ENCODE measurements at places on chromosomes 1 and 21.

- no peak for DNase-seq
Observed at GRCh38 chr21:36499578-36500471, 19.9 kb upstream of the CLDN14 start.

- DNase-seq, result no peak
Observed at GRCh38 chr21:17925899-17926298, 106.7 kb upstream of the C21orf91 start.

DNA sequence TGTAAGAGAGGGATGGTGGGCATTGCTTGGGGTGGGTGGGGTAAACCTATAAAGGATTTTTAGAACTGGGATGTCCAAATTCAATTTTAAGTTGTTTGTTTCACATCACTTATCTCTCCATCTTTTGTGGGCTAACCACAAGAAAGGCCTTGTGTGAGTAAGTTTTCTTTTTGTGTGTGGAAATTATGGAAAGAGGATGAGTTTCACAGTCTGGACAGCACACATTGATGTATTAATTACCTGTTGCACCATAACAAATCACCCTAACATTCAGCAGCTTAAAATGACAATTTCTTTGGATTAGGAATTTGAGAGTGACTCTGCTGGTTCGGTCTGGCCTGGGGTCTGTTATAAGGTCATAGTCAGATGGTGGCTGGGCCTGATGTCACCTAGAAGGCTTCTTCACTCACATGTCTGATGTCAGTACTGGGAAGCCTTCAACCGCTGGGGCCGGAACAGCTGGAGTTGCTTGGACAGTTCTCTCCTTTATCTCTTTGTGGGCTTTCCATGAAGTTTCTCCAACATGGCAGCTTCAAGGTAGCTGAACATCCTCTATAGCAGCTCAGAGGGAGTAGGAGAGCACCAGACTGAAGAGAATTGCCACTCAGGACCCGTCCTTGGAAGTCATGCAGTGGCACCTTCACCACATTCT, 2.0 kb upstream of the COL9A2 start:
- DNase-seq, result no peak

DNA sequence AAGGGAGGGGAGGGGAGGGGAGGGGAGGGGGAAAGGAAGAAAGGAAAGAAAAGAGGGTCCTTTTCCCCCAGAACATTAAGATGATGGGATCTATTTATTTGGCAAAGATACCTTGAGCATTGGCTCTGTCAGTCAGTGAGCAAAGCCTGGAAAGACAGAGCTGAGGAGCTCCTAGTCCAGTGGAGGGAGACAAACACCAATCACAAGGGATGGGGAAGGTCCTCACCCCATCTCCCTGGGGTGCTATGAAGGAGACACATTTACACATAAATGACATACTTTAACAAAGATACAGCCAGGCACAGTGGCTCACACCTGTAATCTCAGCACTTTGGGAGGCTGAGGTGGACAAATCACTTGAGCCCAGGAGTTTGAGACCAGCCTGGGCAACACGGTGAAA, 154.9 kb upstream of the TIAM1 start:
- no peak for DNase-seq

GRCh38 chr1:245751116-245751515, 596.3 kb downstream of the KIF26B start:
- no peak for DNase-seq

DNA sequence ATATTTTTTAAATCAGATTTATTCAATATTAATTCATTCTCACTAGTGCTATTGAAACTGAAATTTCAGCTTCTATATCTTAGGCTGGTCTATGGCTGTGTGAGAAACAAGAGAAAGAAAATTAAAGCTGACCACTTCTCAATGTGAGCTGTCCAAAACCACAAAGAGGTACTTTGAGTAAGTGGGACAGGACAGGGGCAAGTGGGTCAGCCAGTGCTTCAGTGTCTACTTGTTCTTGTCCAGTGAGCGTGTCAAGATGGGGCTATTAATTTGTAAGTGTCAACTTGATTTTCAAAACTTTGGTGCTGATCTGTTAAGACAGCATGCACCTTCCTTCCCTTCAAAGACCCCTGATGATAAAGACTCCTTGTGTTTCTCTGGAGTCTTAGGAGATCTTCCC, 533.9 kb downstream of the PLPP3 start:
- DNase-seq, result no peak

DNA sequence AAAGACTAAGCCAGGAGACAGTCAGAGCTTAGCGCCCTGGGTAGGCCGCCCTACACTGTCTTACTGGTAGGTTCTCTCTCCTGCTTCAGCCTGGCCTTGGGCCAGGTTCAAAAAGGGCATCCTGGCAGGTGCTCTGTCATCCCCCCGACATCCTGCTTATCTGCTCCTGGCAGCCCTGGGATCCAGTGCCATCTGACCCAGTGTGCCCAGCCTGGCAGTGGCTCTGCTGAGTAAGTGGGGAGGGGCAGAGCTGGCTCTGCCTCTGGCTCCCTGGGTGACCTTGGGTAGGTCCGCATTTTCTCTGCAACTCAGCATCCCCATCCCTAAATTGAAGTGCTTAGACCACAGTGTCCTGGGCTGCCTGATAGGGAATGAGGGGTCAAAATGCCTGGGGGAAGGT, 549.9 kb downstream of the PTPRU start:
- no peak for DNase-seq

DNA sequence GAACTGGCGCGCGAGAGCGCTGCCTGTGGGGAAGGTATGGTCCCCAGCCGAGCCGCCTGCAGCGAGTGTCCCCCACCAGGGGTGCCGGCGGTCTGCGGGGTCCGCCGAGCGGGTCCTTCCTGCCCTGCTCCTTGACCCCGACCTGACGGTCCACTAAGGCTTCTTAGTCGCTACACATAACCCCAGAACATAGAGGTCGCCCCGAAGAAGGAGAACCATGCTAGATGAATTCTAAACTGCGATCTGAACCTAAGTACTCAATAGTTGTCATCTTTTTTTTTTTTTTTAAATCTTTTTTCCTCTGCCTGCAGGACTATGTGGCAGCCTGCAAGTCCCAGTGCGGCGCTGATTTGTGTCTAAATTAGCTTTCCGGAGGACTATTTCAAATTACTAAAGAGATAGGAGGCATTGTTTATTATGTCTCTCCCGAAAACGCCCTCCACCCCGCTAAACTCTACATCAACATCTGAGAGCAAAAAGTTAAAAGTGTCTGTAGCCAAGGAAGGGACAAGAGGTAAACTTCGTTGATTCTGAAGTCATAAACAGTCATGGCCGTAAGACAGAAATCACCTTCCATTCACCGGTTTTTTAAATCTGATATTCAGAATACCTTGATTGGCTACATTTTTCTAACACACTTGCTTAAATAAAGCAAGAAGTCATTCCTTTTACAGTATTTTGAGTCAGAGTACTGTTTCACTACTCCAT, 476 bp downstream of the AXDND1 start:
- no peak for DNase-seq

DNA sequence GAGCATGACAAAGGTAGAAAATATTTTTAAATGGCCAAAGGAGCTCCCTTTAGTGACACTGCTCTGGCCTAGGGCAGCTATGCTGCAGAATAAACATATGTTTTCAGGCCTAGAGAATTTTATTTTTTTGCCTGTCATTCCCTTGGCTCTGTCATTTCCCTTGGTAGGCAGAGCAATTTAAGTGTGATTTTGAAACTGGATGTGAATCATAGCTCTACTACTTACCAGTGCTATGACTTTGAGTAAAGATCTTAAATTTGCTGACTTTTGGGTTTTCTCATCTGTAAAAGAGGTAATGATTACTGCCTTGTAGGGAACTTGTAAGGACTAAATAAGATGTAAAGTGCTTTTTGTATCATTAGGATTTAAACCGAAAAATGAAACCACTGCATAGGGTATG, 189.0 kb upstream of the ZRANB2 start:
- no peak for DNase-seq

DNA sequence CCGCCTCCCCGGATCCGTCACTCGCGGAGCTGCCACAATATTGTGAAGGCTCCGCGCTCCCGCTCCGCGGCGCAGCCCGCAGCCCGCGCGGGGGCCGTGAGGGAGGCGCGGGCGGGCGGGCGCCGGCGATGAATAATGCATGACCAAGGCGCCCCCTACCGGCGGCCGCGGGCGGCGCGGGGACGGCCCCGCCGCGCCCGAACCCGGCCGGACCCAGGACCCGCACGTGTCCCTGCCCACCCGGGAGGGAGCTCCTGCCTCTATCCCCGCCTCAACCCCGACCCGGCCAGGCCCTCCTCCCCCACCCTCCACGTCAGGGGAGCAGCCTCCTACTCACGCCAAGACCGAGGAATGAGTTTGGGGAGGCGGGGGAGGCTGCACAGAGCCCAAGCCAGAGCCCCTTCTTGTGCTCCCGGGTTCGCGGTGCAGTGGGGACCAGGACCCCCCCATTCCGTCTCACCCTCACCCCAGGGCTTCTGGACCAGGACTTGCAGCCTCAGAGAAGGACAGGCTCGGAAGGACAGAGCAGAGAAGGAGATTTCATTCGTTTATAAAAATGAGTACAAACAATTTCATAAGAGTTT, 70.8 kb upstream of the CASZ1 start:
- no peak for DNase-seq

DNA sequence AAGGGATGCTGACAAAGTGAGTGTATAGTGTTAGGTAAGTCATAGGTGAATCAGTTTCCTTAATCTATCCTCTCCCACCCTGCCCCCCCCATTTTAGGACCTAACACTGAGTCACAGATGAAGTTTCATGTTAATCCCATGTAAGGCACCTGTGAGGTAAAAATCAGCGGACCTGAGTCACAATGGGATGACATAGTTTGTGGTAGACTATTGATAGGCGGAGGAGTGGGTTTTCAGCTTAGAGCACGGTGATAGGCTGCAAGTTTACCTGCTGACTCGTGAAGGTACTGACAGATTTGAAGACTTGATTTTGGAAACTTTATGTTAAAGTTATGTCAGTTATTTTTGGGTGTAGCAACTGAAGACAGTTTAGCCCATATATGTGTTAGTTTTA, 1.7 kb downstream of the TOR1AIP1 start:
- DNase-seq, result no peak

- DNase-seq, result no peak
Observed at GRCh38 chr1:153428791-153429190, 12.5 kb downstream of the S100A7A start.

DNA sequence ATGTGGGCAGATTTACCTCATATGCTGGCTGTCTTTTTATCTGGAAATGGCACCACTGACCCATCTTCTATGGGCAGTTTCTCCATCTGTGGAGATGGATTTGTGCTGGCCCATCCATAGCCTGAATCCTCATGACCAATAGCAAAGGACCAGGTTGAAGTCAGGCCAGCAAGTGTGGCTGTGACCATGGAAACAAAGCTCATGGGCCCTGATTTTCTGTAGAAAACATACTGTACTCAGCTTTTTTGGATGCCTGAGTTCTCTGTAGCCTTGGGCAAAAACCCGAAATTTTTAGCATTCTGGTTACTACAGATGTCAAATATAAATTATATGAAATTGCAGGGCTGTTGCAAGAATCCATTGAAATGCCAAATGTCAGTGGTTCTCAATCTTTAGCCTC, 155.0 kb downstream of the PLXNA2 start:
- DNase-seq, result no peak

GRCh38 chr1:228321435-228321834, 85.2 kb downstream of the TRIM11 start:
- no peak for DNase-seq

DNA sequence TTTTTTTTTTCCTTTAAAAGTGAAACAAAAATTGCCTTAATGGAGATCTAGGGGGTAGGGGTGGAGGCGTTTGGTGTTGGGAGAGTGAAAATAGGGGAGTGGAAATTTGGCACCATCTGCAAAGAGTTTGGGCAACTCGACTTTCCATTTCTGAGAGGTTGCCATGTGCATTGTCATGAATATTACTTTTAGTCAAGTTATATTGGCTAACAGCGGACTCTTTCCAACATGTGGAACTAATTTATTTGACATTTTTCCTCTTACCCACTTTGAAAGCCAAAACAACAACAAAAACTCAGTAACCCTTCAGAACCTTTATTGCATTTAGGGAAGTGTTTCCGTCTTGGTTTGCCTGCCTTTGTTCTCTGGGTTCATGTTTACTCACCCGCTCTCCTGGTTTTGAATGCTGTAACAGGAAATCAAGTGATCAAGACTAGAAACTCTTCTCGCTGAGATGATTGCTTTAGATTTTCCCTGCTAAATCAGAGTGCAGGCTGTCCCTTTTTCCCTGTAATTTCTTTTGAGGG, 70.4 kb downstream of the CACHD1 start:
- DNase-seq, result no peak

GRCh38 chr1:74356493-74356892, 121.3 kb downstream of the TNNI3K start:
- DNase-seq, result no peak

DNA sequence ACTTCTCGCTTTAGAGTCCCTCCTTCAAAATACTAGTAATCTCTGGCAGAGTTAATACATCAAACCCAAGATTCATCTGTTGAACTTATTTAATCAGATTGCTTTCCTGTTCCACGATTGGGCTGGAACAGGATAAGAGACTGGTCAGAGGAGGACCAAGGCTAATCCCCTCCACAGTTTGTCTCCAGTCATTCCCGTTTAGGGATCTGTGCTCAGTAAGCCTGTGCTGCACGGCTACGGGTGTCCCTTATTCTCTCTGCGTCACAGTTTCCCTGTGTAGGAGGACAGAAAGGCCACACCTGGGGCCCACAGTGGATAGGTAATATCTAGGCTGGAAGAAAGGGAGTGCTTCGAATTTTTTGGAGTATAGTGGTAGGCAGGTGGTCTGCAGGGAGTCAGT, 16.5 kb upstream of the NUAK2 start:
- DNase-seq, result no peak

GRCh38 chr1:192546596-192547190, 28.9 kb upstream of the RGS1 start:
- no peak for DNase-seq

DNA sequence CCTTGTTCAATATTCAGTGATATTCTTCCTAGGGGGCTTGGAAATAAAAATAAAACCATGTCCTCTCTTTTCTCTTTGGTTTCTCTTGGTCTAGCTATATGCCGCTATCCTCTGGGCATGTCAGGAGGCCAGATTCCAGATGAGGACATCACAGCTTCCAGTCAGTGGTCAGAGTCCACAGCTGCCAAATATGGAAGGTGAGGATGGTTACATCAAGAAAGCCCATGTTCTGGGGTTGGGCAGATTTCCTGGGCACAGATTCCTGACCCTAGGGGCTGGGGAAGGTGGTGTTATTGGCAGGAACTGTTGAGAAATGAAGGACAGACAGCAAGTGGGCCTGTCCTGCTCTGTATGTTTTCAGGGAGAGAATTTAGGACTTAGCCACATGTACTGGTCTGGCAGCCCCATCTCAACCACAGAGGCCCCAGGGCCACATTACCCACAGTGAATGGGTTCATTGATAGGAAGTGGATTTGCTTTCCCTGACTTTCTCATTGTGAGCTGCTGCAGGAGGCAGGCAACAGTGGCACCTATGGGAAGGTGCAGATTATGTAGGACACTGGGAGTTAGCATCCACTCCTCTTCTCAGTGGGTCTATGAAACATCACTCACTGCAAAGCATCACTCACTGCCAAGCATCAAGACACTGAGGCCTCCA, 37.4 kb upstream of the HSD17B7 start:
- DNase-seq, result no peak
